ENCODE measurements at places on chromosomes 6 and 20.
A peak's percentile ranks its signal among the peaks of the same experiment; 100 is the strongest.

DNA sequence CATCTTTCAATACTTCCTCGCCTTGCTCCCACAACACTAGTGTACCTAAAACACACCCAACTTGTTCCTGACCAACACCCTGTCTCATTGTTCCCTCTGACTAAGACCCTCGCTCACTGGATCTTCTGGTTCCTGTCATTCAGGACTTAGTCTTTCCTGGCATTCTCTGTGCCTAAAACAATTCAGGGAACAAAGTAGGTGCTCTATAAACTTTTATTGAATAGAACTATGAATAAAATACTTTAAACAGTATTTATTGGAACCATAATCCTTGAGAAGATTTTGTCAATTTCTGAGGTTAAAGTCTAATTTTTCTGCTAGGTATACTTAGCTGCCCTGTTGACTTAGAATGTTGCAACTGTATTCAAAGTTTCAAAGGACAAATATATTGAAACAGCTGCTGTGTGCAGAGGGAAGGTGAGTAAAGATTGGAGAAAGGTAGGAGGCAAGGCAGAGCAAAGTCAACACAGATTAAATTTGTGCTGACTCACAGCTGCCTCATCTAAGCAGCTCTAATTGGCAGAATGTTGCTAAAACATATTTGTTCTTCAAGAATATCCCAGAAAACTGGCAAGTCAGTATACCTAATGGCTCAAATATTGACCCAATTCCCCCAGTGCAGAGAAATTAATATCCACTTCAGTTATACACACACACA lies 37.6 kb downstream of the GSTA2 start:
- no peak for DNase-seq

DNA sequence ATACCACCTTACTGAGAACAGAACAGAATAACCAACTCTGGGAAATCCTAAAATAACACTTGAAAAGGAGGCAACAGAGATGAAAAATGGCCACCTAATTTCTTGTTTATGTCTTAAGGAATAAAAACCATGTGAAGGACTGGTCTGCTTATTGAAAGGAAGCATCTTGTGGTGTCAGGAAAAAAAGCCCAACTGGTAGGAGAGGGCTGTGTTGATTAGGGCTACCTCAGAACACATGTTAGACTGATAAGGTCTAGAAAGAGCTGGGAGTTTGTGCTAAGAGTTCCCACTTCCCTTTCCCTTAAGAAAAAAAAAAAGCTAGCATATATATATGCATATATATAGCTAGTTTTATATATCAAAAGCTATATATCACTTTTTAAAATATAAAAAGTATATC lies 425.3 kb upstream of the BTBD3 start:
- DNase-seq, result no peak

DNA sequence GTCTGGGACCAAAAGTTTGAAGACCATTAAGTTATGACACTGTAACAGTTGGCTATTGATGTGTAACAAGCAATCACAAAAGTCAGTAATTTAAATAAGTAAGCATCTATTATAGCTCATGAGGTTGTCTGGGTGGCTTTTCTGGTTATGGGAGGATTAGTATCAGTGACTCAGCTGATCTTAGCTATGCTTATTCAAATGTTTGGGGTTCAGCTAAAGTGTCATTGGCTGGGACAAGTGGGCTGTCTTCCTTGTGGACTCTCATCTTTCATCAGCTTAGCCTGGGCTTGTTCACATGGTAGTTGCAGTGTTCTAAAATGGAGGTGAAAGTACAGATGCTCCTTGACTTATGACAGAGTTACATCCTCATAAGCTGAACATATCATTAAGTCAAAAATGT lies 74.6 kb upstream of the LAMP5 start:
- DNase-seq, result no peak

- no peak for DNase-seq
These were observed 76.1 kb downstream of the PRKN start for GRCh38 chr6:162651505-162651904.

GRCh38 chr6:30060606-30061091 lies 416 bp upstream of the POLR1H start:
- DNase-seq, result peak; percentile 37

DNA sequence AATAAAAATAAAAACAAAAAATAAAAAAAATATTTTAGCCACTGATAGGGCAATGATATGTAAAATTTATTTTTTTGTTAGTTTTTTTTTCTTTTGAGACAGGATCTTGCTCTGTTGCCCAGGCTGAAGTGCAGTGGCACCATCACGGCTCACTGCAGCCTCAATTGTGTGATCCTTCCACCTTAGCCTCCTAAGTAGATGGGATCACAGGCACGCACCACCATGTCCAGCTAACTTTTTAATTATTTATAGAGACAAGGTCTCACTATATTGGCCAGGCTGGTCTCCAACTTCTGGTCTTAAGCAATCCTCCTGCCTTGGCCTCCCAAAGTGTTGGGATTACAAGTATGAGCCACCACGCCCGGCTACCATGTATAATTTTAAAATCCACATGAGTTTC lies 59.4 kb downstream of the RIOK1 start:
- no peak for DNase-seq

All from A673 (cell line).